ENCODE measurements at places on chromosomes 2 and 18. TPM values are rescaled to one million over a fixed set of nuclear protein-coding genes. Genes with fewer than 3 reads are reported as not detected.

GRCh38 chr2:172889768-172890430, 154.3 kb downstream of the RAPGEF4 start:
- DNase-seq = no peak

DNA sequence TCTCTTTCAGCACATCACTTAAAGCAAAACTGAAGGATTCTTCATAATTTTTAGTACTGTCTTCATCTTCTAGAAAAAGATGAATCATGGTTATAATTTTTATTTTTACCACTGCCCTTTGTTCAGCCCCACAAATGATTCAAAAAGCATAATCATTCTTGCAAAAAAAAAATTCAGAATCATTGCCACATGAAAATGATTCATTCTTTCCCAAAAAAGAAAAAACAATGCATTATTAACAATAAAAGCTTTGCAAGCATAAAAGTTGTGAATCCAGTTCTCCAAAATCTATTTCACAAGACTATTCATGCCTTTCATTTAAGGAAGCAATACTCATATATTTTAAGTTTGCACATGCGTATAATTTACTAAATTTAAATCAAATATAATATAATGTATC, 204.8 kb downstream of the RBM43 start:
- DNase-seq = no peak

Gene SERPINB2
- total RNA-seq = not detected

Gene GREB1
- total RNA-seq = 34.0 TPM

Gene MAP3K19
- total RNA-seq = 3.1 TPM

DNA sequence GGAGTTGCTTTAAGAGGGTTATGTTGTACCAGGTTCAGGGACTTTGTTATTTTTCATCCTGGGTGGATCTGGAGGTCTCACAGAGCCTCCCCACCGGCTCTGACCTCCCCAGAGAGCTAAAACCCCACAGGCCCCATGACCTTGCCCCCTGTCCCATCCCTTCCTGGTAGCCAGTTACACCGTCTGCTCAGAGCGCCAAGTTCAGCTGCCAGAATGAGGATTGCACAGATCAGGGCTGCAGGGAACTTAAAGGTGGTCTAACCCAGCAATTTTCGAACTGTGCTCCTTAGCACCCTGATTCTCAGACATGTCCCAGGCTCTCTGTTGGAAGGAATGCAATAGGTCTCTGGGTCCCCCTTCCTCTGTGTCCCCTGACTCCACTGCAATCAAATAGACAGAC, 32.1 kb downstream of the ATOH8 start:
- DNase-seq = no peak

- peak; percentile 28 for DNase-seq
These were observed 311.5 kb upstream of the SYT4 start for GRCh38 chr18:43588838-43589237.

GRCh38 chr2:204078003-204078698, 141.6 kb downstream of the ICOS start:
- DNase-seq = no peak

Gene GAL3ST2
- total RNA-seq = 0.45 TPM

DNA sequence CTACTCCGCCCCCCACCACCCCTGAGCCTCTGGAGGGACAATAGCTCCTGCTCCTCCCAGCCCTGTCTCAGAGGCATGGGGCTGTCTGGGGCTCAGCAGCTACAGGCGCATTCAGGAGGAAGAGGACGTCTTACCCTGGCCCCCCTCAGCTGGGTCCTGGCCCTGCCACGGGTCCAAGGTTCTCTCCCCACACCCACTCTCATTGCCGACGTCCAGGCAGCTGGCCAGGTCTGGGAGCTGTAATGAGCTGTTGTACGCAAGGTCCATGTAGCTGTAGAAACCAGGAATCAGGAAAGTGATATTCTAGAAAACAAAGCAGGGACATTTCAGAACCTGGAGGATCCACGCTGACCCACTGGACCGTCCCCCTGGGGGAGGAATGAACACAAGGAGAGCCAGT, 13.5 kb downstream of the PASK start:
- DNase-seq = no peak

- no peak for DNase-seq
These were observed 148.0 kb upstream of the ALPP start for GRCh38 chr2:232230560-232230959.

DNA sequence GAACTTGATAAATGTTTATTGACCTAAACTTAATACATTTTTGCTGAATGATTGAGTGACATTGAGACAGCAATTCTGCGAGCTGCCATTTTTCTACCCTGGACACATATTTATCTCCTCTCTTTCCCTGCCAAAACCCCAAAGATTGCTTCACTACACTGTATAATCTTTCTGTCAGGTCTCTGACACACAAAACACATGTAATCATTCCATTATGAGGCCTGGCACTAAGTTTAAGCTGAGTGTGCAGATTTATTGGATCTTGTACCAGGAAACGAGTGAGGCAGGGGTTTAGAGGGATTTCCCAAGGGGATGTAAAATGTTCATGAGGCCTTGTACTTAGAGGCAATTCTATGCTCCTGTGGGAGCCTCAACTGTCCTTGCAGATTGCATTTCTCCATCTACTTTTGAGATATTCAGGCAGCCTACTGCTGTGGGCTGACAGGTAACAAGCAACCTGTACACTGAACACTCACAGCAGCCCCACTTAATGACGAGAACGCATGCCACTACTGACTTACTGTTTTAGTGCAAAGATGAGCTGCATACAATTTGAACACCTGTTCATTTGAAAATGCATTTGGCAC, 13.7 kb upstream of the OSR1 start:
- DNase-seq = no peak

GRCh38 chr2:136319237-136319636, 201.3 kb upstream of the CXCR4 start:
- DNase-seq = no peak

Gene PPP1R1C
- 3.1 TPM for total RNA-seq

DNA sequence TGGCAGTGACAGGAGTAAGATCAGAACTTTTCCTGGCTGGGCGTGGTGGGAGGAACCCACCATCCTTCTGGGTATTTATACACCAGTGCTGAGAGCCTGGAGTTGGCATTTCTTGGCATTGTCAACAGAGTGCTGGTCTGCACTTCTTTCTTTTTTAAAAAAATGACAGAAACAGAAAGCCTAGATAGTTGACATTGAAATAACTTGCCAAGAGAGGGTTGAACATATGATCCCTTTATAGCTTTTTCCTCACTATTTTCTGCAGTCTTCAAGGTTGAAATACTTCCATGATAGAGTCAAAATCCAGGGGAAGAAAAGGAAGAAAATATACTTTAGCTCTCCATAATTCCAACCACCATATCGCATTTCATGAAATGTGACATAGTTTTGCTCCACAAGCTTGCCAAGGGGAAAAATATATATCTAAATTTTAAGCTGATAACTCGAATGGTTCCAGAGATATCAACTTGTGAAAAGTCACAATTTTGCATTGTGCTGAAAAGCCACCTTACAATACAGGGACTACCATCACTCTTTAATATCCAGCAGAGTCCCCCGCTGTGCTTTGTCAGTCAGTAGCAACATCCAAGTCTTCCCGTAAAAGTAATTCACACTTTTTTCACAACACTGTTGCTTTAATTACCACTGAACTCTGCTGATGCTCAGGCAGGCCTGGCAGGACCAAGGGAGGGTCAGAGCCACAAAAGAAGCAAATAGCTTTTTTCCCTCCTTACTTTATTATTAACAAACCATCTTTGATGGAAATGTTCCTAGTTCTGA, 764.9 kb upstream of the FANCL start:
- DNase-seq = no peak

Gene TCF7L1
- total RNA-seq = 8.5 TPM

DNA sequence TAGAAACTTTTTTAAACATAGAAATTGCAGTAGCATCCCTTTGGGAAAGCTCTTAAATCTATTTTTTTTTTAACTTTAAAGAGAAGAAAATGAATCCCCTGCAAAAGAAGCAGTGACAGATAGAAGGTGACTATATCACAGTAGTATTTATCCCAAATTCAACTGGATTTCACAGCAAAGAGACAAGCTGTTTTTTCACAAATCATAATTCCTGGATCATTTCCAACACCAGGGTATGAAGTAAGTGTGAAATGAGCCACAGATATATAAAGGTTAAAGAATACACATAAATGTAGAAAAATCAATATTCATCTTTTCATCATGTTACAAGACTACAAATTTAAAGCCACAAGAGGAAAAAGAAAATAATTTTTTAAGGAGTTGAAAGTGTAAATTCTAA, 1404.9 kb upstream of the NXPH2 start:
- DNase-seq = peak; percentile 14

Gene DSG4
- not detected for total RNA-seq

DNA sequence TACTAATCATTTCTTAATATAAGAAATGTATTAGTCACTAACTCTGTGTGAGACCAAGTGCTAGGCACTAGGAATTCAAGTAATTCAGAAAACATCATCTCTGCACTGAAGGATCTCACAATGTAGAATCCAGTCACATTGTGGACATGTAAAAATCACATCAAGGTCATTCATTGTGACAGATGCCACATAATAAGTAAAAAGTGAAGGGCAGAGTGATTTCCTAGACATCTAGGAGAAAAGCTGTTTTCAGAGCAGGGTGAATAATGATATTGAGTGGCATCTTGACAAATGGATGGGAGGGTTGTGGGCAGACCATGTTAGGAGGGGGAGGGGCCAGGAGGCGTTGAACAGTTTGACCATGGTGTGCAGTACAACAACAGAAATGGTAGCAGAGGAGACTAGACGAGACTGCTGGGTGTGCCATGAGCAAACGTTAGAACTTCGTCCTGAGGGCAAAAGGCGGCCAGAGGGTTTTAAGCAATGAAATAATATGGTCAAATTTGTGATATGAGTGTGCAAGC, 93.8 kb downstream of the DTNA start:
- no peak for DNase-seq

- no peak for DNase-seq
These were observed 226.9 kb downstream of the CYRIA start for GRCh38 chr2:16438613-16439321.

- no peak for DNase-seq
These were observed 102.2 kb downstream of the ALPK2 start for GRCh38 chr18:58526425-58527284.

Data from cerebellum (tissue), 4 donors.